ENCODE measurements at places on chromosomes 1 and 21.

DNA sequence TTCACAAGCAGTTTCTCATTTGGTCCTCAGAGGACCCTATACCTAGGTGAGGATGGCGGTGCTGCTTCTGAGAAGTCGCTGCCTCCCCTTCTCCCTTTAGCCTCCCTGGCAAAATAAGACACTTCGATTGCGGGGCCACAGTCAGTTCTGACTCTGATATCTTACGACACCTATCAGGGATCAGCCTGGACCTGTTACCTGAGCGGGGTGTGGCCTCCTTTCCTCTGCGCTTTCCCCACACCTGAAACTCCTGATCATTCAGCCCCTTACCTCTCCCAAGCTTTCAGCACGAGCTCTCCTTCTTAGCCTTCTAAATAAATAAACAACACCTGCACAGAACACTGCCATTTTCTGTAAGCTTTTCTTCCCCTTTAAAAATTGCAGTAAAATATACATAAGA, 24.6 kb upstream of the GPR137B start:
- DNase-seq: no peak

- peak; percentile 35 for DNase-seq
These were observed 33.3 kb downstream of the RCC2 start for GRCh38 chr1:17405898-17406759.

DNA sequence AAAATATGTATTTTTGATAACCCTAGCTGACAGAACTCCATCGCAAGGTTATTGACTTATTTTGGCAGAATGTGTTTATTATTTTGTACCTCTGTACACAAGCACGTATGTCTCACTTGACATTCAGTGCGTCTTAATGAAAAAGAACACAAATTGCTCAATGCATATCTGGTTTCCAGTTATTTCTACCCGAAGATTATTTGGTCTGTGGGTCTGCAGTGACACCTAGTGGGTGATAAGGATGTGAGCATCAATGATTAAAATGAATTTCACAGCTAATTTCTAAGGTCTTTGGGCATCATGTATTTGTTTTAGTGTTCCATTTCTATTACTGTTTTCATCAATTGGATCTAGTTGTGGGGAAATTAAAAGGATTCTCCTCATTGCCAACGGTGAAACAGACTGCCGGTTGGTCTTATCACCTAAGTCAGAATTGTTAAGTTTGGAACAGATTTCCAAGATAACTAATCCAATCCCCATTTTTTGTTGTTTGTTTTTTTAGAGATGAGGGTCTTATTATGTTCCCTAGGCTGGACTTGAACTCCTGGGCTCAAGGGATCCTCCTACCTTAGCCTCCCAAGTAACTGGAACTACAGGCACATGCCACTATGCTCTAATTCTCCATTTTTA, 13.9 kb downstream of the DDX20 start:
- no peak for DNase-seq

DNA sequence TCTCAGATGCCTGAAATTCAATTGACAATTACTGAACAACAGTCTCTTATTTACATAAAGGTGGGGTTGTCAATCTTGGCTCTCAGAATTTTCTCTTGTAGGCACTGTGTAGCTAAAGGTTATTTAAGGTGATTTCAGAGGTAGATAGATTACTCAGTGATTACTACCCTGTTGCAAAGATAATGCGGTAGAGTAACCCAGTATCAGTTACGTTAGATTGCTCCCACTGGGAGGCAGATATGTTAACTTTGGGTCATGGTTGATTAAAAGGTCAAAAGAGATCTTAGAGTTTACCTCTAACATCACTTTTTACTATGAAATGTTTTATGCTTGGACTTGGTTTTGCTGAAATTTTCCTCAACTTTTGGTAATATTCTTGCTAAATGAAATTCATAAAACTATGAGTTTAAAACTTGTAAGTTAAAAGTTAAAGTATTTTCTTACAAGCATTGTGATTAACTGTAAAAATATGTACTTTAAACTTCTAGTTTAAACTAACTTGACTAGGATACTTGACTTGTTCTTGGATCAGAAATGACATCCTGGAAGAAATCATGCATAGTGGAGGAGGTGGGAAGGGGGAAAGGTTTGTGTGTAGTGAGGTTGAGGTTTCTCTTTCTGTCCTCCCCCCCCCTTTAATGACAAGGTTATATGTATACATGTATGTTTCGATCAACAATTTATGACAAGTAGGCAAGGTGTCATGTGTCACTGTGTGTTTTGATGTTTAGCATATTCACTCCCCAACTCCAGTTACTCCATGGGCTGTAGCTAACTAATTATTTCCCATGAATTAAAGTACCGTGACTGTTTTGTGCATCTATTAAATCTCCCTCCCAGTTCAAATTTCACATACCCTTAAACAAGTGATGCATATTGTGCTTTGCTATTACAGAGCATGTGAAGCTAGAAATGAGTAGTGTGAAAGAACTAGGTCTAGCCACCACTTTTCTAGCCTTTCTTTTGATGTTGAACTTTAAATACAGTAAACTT, 2.9 kb downstream of the LAMC1 start:
- DNase-seq: no peak
